ENCODE measurements at places on chromosomes 7 and 10. TPM values are rescaled to one million over a fixed set of nuclear protein-coding genes. Genes with fewer than 3 reads are reported as not detected.

GRCh38 chr7:82572195-82572880 lies 128.8 kb upstream of the CACNA2D1 start:
- peak; percentile 69 for DNase-seq

- DNase-seq = no peak
These were observed 1.6 kb upstream of the EPC1 start for GRCh38 chr10:32348297-32349198.

GRCh38 chr10:133258818-133259601 lies 17.7 kb downstream of the ADAM8 start:
- DNase-seq = peak; percentile 70

DNA sequence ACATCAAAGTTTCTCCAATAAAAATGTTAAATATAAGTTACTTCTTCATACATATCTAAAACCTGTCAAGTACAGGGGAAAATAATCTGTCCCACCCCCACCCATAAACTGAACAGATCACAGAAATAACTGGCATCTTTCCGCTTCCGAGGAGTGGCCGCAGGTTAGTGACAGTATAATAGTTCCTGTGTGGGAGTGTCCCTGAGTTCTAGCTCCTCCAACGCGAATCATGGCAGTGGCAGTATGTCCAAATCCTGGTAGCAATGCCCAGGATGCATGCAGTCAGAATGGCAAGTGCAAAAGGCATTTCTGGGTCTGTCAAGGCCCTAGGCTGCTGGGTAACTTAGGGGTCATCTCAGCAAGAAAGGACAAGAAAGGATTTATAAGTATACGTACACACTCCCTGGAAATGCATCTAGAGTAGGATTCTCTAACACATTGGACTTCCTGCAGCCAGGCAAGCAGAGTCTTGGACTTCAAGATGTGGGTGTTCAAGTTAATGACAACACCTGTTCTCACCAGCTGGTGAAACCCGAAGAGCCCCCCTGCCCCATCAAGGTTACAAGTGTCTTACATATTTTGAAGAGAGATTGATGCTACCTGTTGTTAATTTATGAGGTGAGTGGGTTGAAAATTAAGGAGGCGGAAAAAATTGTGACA lies 94.4 kb upstream of the COL1A2 start:
- no peak for DNase-seq

DNA sequence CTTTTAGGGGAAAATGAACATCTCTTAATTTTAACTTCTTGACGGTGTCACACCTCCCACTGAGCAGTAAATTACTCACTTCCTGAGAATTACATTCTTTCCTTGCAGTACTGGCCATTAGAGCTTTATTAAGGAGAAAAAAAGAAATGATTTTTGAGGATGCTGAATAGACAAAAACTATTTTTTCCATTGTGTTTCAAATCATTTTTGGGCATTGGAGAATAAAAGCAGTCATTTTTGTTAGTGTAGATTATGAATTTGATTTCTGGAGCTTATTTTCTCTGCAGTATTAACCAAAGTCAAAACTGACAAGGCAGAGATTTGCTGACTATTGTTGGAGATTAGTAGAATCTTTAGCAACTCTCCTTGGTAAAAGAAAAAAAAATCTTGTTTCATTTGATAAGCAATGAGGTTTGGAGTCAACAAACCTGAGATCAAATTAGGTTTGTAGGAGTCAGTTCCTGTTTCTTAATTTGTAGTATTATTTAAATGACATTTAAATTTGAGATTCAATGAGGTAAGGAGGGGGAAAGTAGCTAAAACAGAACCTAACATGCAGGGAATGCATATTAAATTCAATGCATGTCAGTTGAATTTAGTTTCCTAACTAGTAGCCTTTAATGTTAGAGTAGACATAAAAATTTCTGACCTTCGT lies 70.6 kb downstream of the AP3M1 start:
- no peak for DNase-seq

GRCh38 chr7:85101347-85101746 lies 85.5 kb downstream of the SEMA3D start:
- DNase-seq = no peak

Gene MALRD1
- total RNA-seq = 0.15 TPM

- peak; percentile 71 for DNase-seq
These were observed 2.1 kb downstream of the ADIRF start for GRCh38 chr10:86970162-86970981.

Gene SLC29A4
- 23.4 TPM for total RNA-seq

- DNase-seq = peak; percentile 36
These were observed 25.2 kb downstream of the SMNDC1 start for GRCh38 chr10:110279407-110279986.

GRCh38 chr7:45033261-45033930 lies 33.4 kb downstream of the CCM2 start:
- no peak for DNase-seq

- DNase-seq = no peak
These were observed 107.0 kb downstream of the NRP1 start for GRCh38 chr10:33227489-33227888.

DNA sequence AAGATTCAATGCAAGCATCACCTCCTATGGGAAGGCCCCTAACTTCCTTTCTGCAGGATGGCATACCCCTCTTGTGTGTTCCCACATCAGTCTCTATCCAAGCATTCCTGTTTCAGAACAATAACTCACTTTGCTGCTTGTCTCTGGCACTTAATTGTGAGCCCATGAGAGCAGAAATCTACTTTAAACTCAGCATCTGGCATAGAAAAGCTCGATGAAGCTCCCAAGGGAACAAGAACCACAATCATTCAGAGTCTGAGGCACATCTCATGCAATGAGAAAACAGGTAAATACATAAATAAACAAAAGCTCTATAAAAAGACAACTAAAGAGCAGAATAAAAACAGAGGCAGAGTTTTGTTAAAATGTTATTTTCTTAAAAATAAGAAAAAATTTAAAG lies 66.2 kb downstream of the VPS41 start:
- DNase-seq = no peak

DNA sequence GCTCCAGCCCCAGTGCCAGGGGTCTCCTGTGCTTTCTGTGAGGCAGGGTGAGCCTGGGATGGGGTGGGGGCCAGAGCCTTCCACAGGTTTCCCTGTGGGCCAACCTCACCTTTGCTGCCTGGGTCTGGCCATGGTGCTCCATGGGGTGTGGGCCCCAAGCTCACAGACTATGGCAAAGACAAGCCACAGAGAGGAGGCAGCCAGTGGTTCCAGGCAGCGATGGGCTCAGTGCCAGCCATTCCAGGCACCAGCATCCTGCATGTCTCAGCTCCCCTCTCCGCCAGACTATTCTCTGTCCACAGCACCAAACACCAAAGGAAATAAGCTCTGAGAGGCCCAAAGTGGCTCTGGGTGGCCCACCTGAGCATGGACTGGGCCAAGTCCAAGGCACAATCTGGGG lies 133.5 kb downstream of the PTPN20 start:
- DNase-seq = no peak
